ENCODE measurements at places on chromosomes 5 and 9.
A peak's percentile ranks its signal among the peaks of the same experiment; 100 is the strongest.

DNA sequence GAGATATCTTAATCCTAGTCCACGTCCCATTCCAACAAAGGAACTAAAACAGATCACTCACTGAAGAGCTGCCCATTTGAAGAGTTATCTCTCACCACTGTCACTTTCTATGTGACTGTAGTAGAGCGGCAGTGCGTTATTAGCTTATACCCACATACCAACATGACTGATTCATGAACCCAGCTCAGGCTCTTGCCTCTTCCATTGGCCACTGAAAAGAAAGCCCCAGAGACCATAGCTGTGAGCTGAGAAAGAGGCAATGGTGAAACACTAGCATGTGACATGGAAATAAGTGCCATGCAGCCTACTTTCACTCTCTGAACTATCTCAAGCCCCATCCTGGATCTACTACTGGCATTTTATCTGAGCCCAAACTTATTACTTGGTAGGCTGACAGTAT is 151.7 kb upstream of the MOCS2 start:
- DNase-seq: no peak

DNA sequence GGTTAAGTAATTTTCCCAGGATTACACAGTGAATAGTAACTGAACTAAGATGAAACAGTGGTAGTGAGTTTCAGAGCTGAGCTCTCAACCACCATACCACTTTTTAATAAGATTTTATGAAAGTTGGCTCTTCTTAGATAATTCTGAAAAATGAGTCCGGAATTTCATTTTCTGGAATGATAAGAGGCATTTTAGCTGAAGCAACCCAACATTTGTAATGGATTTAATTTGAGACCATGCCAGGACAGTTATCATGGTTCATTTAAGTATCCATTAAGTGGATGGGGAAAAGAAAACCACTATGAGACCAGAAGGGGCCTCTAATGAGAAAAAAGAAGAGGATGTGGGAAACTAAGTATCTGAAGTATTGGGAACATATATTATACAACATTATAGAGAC is 464.7 kb upstream of the C9orf72 start:
- no peak for DNase-seq

DNA sequence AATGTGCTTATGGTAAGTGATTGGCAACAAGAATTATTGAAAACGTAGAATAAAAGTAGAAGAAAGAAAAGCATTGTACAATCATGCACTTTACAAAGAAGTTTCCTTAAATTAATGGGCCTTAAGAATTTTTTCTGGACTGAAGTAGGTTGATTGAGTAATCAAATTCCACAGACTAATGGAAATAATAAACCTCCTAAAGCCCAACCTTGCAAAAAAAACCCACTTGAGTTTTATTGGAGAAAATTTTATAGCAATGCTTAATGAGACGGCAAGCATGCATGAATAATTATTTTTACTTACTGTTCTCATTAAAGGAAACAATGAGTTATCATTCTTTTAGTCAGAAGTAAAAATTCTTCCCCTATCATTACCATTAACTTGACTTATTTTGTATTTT is 676.1 kb upstream of the C9orf72 start:
- no peak for DNase-seq

DNA sequence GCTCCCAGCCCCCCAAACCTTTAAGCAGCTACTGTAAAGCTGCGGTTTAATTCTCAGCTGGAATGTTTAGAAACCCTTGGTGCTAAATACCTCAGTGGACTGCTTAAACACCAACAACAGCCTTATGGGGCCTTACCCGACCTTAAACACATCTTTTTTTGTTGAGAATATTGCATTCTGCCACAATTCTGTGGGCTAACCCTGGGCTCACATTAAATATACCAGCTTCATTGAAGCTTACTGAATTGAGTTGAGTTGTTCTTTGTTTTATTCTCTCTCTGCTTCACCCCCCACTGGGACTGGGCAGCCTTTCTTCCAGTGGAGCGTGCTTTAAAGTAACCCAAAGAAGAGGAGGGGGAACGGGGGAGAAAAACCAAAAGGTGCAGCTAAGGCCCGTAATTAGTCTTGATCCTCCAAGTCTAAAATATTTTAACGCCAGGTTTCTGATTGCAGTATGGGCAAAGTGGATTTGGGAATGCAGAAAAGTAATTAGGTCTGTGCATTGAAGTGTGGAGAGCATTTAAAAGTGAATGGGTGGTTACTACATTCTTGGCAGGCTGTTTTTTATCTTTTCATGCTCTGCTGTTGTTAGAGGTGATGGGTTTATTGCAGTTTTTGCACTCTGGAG is 281.2 kb downstream of the NR2F1-AS1 start:
- DNase-seq: no peak

DNA sequence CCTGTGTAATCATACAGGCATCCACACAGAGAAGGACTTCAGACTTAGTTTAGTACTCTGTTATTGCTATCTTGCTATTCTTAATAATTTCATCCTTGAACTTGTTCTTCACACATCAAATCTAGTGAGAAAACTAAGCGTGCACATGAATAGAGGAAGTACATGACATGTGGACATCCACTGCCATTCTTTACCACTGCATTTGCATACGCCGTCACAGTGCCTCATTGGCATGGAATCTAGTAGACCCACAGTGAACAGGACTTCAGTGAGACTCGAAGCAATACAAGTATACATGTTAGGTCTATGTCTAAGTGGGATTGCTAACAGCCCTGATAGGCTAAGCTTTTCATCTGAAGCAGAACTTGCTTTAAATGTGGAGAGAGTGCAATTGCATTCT is 592.1 kb downstream of the TLE4 start:
- DNase-seq: peak; percentile 30

DNA sequence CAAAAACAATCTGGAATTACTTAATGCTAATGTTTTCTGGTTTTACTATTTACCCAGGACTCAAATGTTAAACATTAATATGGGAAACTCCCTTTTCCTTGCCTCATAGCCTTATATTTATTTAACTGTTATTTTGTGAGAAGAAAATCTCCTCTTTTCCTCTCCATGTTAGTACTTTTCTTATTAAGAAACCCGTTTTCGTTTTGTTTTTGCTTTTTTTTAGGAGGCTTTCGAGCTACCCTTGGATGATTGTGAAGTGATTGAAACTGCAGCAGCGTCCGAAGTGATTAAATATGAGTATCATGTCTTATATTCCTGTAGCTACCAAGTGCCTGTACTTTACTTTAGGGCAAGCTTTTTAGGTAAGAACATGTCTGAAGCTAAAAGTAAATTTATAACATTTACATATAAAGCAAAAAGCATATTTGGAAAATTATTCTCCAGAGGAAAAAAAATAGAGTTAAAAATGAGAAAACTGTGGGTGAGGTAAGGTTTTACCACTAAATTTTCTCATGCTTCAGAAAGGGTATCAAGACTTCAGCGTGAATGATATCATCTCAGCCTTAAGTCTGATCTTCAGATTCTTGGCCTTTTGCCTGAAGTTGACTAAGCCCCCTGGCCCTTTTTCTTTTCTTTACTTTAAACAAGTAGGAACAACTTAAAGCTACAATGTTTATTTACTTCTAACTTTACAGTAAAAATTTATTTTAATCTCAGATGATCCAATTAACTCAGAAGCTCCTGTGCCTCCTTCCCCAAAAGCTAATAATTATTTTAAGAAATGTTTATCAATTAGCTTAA is 113.8 kb downstream of the RPS23 start:
- DNase-seq: no peak

DNA sequence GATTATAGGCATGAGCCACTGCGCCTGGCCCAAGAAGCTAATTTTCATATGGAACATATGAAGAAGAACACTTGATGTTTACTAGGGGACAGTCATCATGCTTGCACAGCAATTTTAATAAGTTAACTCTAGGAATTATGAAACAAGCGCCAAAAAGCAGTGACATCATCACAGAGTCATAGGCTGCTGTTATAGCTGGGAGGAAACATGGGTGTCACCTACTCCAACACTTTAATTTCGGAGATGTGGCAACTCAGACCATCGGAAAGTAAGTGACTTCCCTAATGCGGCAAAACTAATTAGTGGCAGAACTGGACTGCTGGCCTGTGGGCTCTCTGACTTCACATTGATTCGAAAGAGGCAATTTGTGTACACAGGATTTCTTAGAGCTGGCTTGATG is 38.1 kb upstream of the EQTN start:
- DNase-seq: no peak

- peak; percentile 17 for DNase-seq
Observed at GRCh38 chr5:121152411-121152810, 688.3 kb downstream of the PRR16 start.

All from GM12865 (cell line).